ENCODE measurements at places on chromosomes 7 and 10.

GRCh38 chr10:77283326-77283725 lies 354.3 kb downstream of the KCNMA1 start:
- H3K36me3 ChIP-seq = no peaks in the 10 kb centered on the region
- H3K4me1 ChIP-seq = peaks cover 14% of the 10 kb centered on the region
- H3K4me3 ChIP-seq = no peak overlapping the region
- H3K27ac ChIP-seq = no peak overlapping the region

GRCh38 chr10:46522295-46523118 lies 34.0 kb downstream of the GPRIN2 start:
- peaks cover 7% of the 10 kb centered on the region for H3K4me1 ChIP-seq
- peaks cover 45% of the 10 kb centered on the region for H3K27me3 ChIP-seq
- no peak for DNase-seq
- no peak overlapping the region for H3K4me3 ChIP-seq

DNA sequence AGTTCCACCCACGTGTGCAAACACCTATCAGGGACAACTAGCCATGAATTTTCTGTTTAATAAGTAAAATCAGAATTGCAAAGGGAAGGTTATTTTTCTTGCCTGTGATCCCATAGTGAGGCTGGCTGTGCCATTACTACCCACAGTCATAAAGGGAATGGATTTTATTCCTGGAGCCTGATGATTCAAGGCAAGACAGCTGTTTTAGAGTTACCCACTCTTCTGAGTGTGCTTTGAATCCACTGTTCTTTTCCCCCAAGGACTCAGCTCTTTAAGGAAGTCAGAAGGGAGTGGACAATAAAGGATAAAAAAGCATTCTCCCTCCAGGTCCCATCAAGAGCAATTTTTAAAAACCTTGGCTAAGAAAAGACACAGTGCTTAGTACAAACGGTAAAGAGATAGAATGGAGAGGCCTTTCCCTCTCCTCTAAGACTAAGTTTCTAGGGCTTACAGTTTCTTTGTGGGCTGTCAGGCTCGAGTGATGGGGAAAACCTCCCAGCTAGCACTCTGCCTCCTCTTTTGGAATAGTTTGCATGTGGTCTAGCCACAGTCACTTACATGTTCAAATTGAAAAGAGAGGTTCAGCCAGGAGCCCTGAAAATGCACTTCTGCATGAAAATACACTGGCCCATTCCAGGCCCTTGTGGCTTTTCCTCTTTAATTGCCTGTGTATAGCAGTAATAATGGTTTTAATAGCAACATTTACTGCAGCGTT lies 5.1 kb upstream of the LRRC4 start:
- H3K27ac ChIP-seq = no peak overlapping the region
- no peak for DNase-seq
- no peak overlapping the region for H3K4me3 ChIP-seq
- no peaks in the 10 kb centered on the region for H3K27me3 ChIP-seq
- H3K4me1 ChIP-seq = peaks cover 20% of the 10 kb centered on the region
- H3K36me3 ChIP-seq = no peaks in the 10 kb centered on the region

DNA sequence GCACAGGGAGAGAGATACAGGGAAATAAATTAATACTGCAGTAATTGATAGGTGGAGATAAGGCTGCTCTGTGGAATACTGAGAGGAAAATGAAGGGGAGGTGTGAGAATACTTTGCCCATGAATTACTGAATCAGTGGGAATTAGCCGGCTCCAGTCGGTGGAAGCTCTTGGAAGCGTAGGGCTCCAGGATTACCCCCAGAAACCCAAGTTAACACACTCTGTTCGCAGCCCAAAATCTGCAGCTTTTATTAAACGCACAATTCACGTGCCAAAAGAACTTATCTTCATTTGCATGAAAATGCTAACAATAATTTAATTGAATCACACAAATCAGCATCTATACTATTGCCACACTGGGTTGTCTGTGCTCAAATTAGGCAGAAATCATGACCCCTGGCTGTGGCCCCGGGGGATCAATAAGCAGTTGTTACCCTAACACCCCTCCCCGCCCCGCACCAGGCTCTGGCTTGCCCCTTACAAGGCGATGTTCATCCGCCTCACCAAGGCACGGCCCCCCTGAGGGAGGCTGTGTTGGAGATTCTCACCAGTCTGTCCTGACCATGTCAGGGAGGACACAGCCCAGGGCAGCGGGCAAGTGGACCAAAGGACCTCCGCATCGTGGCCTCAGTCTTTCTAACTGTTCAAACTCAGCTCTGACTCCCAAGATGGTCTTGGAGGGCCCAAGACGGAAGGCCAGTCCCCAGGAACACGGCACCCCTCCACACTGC lies 48.4 kb upstream of the MGMT start:
- H3K27ac ChIP-seq = peak overlapping the region; percentile 58
- no peaks in the 10 kb centered on the region for H3K36me3 ChIP-seq
- H3K27me3 ChIP-seq = peaks cover 51% of the 10 kb centered on the region
- peaks cover 16% of the 10 kb centered on the region for H3K4me1 ChIP-seq
- DNase-seq = no peak

- H3K4me1 ChIP-seq = peaks cover 51% of the 10 kb centered on the region
- H3K27me3 ChIP-seq = no peaks in the 10 kb centered on the region
- H3K36me3 ChIP-seq = no peaks in the 10 kb centered on the region
- H3K4me3 ChIP-seq = no peak overlapping the region
- no peak overlapping the region for H3K27ac ChIP-seq
Observed at GRCh38 chr10:78436706-78437406, 403.2 kb downstream of the RPS24 start.

GRCh38 chr7:148939128-148939755 lies 55.2 kb upstream of the EZH2 start:
- H3K27ac ChIP-seq = no peak overlapping the region
- H3K36me3 ChIP-seq = no peaks in the 10 kb centered on the region
- no peak overlapping the region for H3K4me3 ChIP-seq
- DNase-seq = no peak
- peaks cover 20% of the 10 kb centered on the region for H3K4me1 ChIP-seq
- no peaks in the 10 kb centered on the region for H3K27me3 ChIP-seq

DNA sequence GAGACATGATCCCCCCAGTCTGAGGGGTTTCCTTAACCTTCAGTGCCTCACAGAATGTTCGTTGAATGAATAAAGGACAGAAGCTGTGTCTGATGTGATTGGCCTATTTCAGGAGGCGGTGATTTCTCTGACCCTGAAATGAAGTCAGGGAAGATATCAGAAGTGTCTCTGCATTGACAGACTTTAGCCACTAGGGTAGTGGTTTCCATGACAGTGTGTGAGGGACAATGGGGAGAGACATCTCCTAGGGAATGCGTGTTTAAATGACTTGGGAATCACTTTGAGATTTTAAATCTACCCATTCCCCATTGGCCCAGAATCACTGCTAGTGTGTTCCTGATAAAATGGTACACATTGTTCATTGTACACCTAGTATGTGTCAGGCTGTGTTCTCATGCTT lies 132.0 kb downstream of the CFAP58 start:
- DNase-seq = no peak
- H3K27me3 ChIP-seq = peaks cover 48% of the 10 kb centered on the region
- H3K4me1 ChIP-seq = no peaks in the 10 kb centered on the region
- no peak overlapping the region for H3K4me3 ChIP-seq
- H3K27ac ChIP-seq = no peak overlapping the region
- no peaks in the 10 kb centered on the region for H3K36me3 ChIP-seq

- H3K27me3 ChIP-seq = peaks cover 40% of the 10 kb centered on the region
- DNase-seq = peak; percentile 67
- peak within 1 kb of the TSS; percentile 84 for H3K4me3 ChIP-seq
- peaks cover 17% of the 10 kb centered on the region for H3K4me1 ChIP-seq
Observed at GRCh38 chr7:24572997-24573553, at the start of gene PALS2. Gene PALS2 (plus strand): TSS chr7:24573452. CDS start chr7:24623668, 50,216 bp downstream.

GRCh38 chr7:108263425-108263824 lies 133.3 kb upstream of the LAMB4 start:
- no peak overlapping the region for H3K27ac ChIP-seq
- no peaks in the 10 kb centered on the region for H3K36me3 ChIP-seq
- H3K4me3 ChIP-seq = no peak overlapping the region

DNA sequence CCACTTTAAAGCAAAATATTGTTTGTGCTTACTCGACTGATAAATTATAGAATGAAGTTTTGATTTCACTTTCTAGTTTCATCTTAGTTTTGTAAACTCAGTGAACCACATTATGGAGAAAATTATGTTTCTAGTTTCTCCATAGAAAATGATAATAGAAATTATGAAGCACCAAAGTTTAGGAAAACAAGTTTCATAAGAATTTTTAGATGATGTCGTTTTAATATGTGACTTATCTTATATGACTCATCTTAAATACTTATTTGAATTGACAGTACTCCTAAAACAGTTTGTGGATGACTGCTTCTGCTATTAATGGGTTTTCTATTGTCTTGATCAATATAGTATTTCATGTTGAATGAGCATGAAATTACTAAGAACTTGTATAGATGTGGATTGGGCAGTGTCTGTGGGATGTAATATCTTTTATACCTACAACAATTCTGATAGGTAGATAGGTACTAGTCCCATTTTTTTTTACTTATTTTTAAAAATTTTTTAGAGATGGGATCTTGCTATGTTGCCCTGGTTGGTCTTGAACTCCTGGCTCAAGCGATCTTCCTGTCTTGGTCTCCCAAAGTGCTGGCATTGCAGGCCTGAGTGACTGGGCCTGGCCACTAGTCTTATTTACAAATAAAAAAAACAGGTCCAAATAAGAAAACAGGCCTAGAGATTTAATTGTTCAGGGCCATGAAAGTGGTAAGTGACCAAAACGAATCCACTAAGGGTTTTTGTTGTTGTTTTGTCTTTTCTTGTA lies 3.7 kb downstream of the HBP1 start:
- H3K4me1 ChIP-seq = peaks cover 81% of the 10 kb centered on the region
- H3K4me3 ChIP-seq = no peak overlapping the region
- DNase-seq = no peak
- H3K27ac ChIP-seq = no peak overlapping the region
- H3K36me3 ChIP-seq = no peaks in the 10 kb centered on the region
- H3K27me3 ChIP-seq = no peaks in the 10 kb centered on the region

DNA sequence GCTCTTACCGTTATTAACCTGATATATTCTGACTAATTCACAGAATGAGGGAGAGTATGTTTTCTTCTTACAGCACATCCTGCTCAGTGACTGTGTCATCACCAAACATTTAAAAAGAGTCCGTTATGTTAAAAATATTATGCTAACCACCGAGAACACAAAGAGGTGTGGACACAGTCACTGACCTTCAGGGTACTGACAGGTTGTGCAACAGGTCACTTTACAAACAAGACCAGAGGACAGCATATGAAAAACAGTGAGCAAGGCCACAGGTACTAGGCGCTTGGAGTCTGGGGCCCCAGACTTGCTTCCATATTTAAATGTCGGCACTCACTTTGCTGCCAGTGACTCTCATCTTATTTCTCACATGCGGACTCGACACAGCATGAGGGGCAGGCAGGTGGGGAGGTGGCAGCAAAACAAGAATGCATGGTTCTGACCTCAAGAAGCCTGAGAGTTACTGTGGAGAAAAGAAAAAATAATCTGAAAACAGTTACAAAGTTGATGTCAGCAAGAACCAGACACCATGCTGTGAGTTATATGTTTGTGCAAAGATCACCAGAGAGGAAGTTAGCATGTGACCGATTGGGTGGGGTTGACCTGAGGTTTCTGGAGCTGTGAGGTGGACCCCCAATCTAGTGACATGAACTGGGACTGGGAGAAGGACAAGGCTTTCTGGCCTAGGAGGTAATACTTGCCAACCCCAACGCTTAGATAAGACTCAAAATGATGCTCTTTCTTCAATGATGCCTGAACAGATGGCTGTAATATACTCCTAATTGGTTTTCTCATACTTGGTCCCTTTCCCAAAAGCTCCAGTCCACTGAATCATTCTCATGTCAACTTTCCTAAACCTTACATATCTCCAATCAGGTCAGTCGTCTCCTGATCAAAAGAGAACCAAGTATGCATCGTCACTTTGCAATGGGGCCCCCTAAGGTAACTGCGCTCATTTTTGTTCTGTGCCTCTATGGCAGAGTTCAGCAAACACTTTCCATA lies 102.4 kb downstream of the HIPK2 start:
- H3K27me3 ChIP-seq = no peaks in the 10 kb centered on the region
- DNase-seq = no peak
- H3K27ac ChIP-seq = peak overlapping the region; percentile 75
- no peak overlapping the region for H3K4me3 ChIP-seq
- peaks cover 53% of the 10 kb centered on the region for H3K4me1 ChIP-seq

DNA sequence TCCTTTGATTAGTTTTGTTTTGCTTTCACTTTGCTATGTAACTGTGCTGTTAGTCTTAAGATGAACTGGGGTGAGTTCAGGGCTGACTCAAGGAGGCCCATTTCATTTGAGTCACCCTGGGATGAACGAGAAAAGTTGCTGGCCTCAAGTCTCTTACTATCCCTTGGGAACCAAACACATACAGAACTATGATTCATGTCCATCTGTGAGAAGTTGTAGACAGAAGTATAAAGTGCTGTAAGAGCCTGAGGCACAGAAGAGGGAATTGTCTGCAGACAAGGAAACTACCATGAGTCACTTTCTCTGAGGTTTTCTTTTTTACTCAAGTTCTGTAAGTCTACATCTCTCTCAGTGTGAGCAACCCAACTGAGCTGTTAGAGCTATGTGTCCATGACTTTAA lies 179.8 kb upstream of the CSTF2T start:
- no peak for DNase-seq
- no peaks in the 10 kb centered on the region for H3K36me3 ChIP-seq
- H3K4me1 ChIP-seq = peaks cover 37% of the 10 kb centered on the region
- no peaks in the 10 kb centered on the region for H3K27me3 ChIP-seq

GRCh38 chr10:9608602-9609001 lies 1409.1 kb upstream of the CELF2 start:
- H3K27ac ChIP-seq = no peak overlapping the region
- H3K27me3 ChIP-seq = no peaks in the 10 kb centered on the region
- H3K4me1 ChIP-seq = no peaks in the 10 kb centered on the region
- no peak overlapping the region for H3K4me3 ChIP-seq
- no peaks in the 10 kb centered on the region for H3K36me3 ChIP-seq
- no peak for DNase-seq

GRCh38 chr7:127890726-127891125 lies 140.5 kb downstream of the LRRC4 start:
- DNase-seq = no peak
- no peaks in the 10 kb centered on the region for H3K27me3 ChIP-seq
- H3K4me1 ChIP-seq = peaks cover 54% of the 10 kb centered on the region
- no peak overlapping the region for H3K27ac ChIP-seq
- H3K36me3 ChIP-seq = peaks cover 15% of the 10 kb centered on the region

- H3K4me3 ChIP-seq = no peak overlapping the region
- no peak for DNase-seq
- peaks cover 17% of the 10 kb centered on the region for H3K4me1 ChIP-seq
- peak overlapping the region; percentile 36 for H3K27ac ChIP-seq
- peaks cover 89% of the 10 kb centered on the region for H3K36me3 ChIP-seq
Observed at GRCh38 chr10:73044378-73045285, 52.0 kb downstream of the P4HA1 start.
